Naive B cell (primary cell): ENCODE measurements at places on chromosomes 2 and 18.

DNA sequence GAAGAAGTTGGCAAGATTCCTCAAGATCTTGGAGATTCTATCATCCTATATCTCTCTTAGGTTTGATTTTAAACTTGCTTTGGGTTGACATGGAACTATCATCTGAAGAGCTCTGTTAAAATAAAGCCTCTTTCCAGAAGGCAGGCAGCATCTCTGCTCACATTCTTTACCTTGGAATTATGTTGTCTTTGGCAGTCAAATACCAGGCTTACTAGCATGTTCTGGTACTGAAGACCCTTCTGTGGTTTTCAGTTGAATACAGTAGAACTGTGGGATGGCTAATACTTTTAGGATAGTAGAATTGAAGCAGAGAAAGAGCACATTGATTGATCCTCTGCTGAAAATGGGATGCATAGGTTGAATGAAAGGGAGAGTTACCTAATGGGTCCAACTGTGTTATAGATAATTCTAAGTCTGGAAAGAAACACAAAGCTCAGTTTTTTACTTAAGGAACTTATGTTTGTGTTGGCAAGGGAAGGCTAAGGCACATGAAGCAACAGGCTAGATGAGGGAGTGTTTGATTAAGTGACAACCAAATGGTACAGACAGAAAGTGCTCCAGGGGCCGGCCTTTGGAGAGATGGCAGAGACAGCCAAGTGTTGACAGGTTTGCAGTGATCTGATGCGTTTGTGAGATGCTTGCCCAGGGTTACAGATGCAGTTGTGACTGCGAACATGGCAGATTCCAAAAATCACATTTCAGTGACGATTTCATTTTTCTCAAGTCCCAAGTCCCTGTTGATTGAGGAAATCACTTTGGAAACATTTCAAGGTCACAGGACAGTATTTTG lies 397.9 kb downstream of the MEIS1 start:
- no peak for DNase-seq

GRCh38 chr2:8119782-8120505 lies 561.9 kb upstream of the ID2 start:
- DNase-seq = no peak

GRCh38 chr2:151789055-151789834 lies 39.0 kb downstream of the ARL5A start:
- no peak for DNase-seq

DNA sequence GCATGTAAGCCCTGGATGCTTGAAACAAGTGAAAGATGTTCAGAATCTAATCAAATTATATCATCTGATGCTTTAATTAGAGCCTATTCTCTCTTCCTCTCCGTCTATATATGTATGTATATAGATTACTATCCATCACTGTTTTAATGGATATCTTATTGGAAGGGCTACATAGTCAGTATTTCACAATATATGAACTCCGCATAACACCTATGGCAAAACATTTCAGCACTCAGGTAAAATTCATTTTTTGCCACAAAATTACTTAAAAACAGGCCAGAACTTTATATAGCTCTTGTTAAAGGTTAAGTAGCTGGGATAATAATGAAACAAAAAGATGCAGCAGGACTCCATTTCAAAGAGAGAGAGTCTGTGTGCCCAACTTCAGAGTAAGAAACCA lies 1.2 kb downstream of the PJVK start:
- DNase-seq = no peak
